CD4-positive, alpha-beta memory T cell (primary cell): ENCODE measurements at places on chromosomes 7 and 10. TPM values are rescaled to one million over a fixed set of nuclear protein-coding genes. Genes with fewer than 3 reads are reported as not detected.

SYT15B gene
- not detected for total RNA-seq

AKR1C4 gene
- total RNA-seq, result not detected

SPDYE9 gene
- not detected for total RNA-seq

CAV2 gene
- not detected for total RNA-seq

FEZF1 gene
- total RNA-seq, result not detected

C10orf62 gene
- total RNA-seq, result not detected

EGR2 gene
- total RNA-seq, result 2.0 TPM

SPDYE2 gene
- total RNA-seq, result 0.28 TPM

MALSU1 gene
- 46.5 TPM for total RNA-seq

CRHR2 gene
- not detected for total RNA-seq

TMEM176A gene
- total RNA-seq, result 1.1 TPM

GRCh38 chr7:8436965-8437364, 3.6 kb downstream of the NXPH1 start:
- DNase-seq, result peak; percentile 16
- H3K27me3 ChIP-seq, result peaks cover 58% of the 10 kb centered on the region
- no peaks in the 10 kb centered on the region for H3K36me3 ChIP-seq
- H3K4me3 ChIP-seq, result no peak overlapping the region
- H3K27ac ChIP-seq, result no peak overlapping the region

DNA sequence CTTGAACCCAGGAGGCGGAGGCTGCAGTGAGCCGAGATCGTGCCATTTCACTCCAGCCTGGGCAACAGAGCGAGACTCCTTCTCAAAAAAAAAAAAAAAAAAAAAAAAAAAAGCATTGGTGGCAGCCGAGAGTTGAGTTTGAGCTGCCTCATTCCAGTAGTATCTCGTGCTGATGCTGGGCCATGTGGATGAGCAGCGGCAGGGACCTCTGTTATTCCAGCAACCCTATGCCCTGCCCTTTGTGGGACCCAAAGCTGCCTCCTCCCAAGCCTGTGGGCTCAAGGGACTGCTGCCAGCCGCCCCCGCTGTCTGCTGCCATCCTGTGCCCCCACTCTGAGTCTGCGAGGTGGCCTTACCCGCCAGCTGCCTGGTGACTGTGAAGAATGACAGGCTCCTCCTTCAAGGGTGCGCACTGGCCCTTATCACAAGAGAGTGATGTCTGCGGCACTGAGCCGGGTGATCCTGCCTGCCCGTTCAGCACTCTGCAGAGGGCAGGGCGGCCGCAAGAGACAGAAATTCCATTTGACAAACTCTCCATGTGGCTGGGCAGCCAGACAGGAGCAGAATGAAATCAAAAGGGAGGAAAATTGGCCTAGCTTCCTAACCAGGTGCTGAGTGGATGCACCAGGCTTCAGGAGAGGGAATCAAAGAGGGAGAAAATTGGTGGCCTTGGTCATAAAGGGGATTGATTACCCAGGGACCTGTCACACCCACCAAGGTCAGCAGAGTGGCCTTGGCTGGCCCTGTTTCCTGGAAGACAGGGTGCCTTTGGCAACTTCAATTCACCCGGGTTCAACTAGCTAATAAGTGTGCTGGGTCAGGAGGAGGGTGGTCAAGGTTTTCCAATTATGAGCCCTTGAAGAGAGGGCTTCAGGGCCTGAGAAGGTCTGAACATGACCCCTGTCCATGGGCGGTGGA, 65.3 kb upstream of the ZMIZ1 start:
- H3K27ac ChIP-seq, result no peak overlapping the region
- H3K36me3 ChIP-seq, result no peaks in the 10 kb centered on the region
- no peaks in the 10 kb centered on the region for H3K27me3 ChIP-seq
- H3K4me3 ChIP-seq, result no peak overlapping the region

- H3K27me3 ChIP-seq, result no peaks in the 10 kb centered on the region
- no peak for DNase-seq
- no peak overlapping the region for H3K27ac ChIP-seq
- H3K4me1 ChIP-seq, result no peaks in the 10 kb centered on the region
Observed at GRCh38 chr10:36679554-36679953, 445.8 kb upstream of the ANKRD30A start.

DNA sequence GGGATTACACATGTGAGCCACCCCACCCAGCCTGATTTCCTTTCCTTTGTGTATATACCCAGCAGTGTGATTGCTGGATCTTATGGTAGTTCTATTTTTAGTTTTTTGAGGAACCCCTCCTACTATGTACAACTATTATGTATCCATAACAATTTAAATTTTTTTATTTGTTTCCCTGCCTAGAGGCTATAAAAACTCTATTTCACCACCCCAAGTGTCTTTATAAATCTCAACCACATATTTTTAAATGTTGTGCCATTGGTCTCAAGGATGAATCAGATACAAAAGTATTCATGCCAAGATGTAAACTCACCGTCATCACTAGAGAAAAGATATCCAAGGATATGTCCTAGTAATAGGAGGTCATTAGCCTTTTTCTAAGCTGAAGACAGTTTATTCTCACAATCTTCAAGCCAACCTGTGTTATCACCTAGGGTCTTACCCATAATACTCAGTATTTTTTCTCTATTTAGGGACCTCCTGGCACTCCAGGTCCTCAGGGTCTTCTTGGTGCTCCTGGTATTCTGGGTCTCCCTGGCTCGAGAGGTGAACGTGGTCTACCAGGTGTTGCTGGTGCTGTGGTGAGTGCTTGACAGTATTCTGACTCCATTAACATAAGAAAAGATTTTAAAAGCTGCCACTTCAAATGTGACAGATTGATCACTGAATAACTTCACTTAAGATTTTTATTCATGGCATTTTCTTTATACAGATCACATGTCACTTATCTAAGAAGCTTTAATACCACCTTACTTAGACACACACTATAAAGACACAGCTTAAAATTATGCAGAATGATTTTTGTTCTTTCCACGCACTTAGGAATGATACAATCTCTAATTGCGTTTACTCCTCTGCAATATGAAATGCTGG, 29.4 kb downstream of the COL1A2 start:
- H3K4me3 ChIP-seq, result no peak overlapping the region
- no peak overlapping the region for H3K27ac ChIP-seq
- no peaks in the 10 kb centered on the region for H3K4me1 ChIP-seq
- H3K36me3 ChIP-seq, result no peaks in the 10 kb centered on the region

GRCh38 chr10:49617121-49618020, 3.5 kb downstream of the CHAT start:
- DNase-seq, result no peak
- peaks cover 9% of the 10 kb centered on the region for H3K27me3 ChIP-seq
- H3K4me3 ChIP-seq, result no peak overlapping the region

DNA sequence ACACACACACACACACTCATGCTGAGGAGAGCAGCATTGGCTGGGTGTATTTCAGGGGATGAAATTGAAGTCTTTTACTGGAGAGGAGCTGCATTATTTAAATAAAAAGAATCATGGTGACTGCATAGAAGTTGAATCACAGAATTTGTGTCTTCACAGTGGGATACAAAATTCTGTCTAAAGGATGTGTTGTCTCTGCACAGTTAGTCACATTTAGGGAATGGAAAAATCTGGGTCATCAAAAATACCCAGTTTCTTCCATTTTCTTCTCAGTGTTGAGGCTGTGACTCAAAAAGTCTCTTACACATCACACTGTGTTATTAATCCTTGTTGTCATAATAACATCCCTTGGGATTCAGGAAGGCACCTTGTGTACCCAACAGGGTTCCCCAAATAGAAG, 10.9 kb downstream of the PAPSS2 start:
- DNase-seq, result no peak
- no peaks in the 10 kb centered on the region for H3K4me1 ChIP-seq
- H3K4me3 ChIP-seq, result no peak overlapping the region
- no peak overlapping the region for H3K27ac ChIP-seq

DNA sequence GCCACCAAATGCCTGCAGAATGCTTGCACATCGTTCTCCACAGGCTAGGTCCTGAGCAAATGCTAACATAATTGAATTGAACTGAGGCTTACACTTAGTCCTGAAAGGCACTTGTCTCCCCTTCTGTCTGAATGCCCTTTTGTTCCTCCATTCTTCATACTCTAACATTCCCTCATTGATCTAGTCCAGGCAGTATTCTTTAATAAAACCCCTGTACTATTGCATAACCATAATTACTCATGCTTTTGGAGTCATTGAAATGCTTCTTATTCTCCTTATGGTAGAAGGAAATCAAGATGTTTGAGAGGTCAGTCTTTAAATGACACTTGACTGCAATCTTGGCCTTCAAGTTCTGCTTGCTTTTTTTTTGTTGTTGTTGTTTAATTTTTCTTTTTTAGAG, 7.1 kb downstream of the PI4K2A start:
- no peak for DNase-seq
- H3K4me1 ChIP-seq, result peaks cover 16% of the 10 kb centered on the region
- no peak overlapping the region for H3K4me3 ChIP-seq

- no peaks in the 10 kb centered on the region for H3K4me1 ChIP-seq
- no peak overlapping the region for H3K4me3 ChIP-seq
- no peak overlapping the region for H3K27ac ChIP-seq
- DNase-seq, result no peak
- H3K27me3 ChIP-seq, result no peaks in the 10 kb centered on the region
- no peaks in the 10 kb centered on the region for H3K36me3 ChIP-seq
Observed at GRCh38 chr7:6567886-6568285, 9.4 kb upstream of the ZDHHC4 start.

DNA sequence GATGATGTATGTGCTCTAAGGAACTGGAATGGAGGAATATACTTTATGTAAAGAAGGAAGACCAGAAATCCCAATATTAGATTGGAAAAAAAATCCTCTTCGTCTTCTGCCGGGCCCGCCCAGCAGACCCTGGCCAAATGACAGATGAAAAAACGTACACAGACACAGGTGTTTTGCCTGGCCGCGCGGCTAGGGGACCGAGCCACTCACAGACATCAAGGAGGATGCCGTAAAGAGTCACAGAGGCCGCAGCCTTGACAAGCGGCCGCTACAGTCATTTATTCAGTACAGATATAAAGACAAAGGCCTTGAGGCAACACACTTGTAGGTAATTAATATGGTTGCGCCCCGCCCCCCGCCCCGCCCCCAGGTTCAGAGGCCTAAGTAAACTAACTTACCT, 594.1 kb downstream of the GRM8 start:
- H3K27me3 ChIP-seq, result no peaks in the 10 kb centered on the region
- H3K27ac ChIP-seq, result no peak overlapping the region
- no peak for DNase-seq
- H3K4me3 ChIP-seq, result no peak overlapping the region
- H3K4me1 ChIP-seq, result no peaks in the 10 kb centered on the region

DNA sequence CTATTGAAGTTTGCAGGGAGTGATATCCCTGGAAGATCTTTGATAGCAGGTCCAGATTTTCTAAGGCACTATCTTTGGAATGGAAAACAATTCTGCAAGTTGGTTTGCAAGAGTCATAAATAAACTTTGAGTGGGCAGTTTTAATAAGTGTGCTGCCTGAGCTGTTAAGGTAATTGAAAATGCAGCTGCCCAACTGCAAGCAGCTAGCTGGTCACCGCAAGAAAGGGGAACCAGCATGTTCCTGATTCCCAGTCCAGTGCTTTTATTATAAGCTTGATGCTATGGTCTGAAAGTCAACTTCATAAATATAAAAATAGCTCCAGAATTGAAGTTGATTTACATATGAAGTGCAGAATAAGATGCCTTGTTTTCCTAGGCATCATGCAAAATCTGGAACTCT, 308.4 kb downstream of the ZNF248 start:
- no peaks in the 10 kb centered on the region for H3K27me3 ChIP-seq
- no peaks in the 10 kb centered on the region for H3K36me3 ChIP-seq
- no peak for DNase-seq
- H3K4me3 ChIP-seq, result no peak overlapping the region

DNA sequence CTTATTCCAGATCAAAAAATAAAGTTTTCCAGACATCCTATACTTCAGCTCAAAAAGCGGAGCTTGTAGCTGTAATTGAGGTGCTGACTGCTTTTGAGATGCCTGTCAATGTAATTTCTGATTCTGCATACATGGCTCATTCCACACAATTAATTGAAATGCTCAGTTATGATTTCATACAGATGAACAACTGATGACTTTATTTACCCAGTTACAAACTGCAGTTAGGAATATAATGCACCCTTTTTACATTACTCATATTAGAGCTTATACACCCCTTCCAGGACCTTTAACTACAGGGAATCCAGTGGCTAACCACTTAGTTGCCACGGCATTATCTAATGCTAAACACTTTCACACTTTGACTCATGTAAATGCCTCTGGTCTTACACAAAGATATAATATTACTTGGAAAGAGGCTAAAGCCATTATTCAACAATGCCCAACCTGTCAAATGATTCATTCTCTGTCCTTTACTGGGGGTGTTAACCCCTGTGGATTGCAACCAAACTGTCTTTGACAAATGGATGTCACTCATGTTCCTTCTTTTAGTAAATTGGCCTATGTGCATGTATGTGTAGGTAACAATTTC, 147.3 kb downstream of the ZNF33B start:
- H3K27ac ChIP-seq, result no peak overlapping the region
- no peaks in the 10 kb centered on the region for H3K36me3 ChIP-seq
- no peak overlapping the region for H3K4me3 ChIP-seq
- no peak for DNase-seq
- H3K27me3 ChIP-seq, result no peaks in the 10 kb centered on the region

DNA sequence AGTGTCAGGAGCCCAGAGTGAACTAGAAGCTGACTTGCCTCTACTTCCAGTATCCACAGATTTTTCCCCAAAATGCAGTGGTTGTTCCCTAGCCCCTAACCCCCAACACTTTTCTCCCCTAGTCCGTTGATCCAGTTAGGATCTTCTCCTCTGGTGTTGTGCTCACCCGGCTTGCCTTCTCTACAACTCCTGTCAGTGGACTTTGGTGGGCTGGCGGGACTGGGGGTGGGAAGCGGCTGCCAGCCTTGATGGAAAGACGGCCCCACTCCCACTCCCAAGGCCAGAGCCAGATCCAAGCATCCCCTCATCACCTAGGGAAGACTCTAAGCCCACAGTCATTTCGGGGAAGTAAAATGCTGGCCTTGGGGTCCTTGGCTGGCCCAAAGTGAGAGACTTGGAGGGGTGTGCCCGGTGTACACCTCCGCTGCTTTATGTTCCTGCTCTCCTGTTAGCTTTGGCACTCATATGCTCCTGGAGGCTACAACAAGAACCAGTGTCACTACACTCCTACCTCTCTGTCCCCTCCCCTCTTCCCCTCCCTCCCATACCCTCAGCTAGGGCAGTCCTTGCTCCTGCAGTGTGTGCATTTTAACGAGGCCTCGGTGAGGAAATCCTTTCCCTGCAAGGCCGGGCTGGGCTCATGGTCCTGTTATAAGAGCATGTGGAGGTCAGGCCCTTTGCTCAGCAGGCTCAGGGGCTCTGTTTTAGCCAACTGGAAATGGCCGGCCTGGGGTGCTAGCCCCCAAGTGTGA, 930 bp upstream of the HOXA10 start:
- peaks cover 63% of the 10 kb centered on the region for H3K27me3 ChIP-seq
- H3K4me1 ChIP-seq, result peaks cover 35% of the 10 kb centered on the region
- no peak overlapping the region for H3K4me3 ChIP-seq
- no peak overlapping the region for H3K27ac ChIP-seq
- DNase-seq, result no peak

DNA sequence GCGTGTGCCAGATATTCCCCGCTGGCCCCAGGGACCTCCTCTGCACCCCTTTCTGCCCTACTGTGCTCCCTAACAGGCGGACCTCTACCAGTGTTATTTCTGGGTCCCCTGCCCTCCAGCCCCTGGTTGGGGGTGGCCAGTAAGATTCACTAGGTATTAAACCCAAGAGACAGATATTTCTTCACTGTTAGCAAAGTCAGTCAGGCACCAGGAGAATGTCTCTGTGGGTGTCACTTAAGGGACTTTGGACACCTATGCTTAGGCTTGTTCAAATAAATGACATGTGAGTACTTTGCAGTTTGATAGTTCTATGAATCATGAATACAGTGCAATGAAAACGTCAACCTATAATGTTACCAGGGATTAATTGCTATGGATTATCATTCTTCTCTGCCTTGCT, 234.3 kb upstream of the IGFBP3 start:
- no peaks in the 10 kb centered on the region for H3K27me3 ChIP-seq
- H3K36me3 ChIP-seq, result no peaks in the 10 kb centered on the region
- H3K27ac ChIP-seq, result no peak overlapping the region
- H3K4me3 ChIP-seq, result no peak overlapping the region
